ENCODE measurements at places on chromosomes 1 and 21.

- DNase-seq, result no peak
These were observed 2.6 kb downstream of the OR10T2 start for GRCh38 chr1:158396646-158397045.

GRCh38 chr1:8563944-8564537 lies 246.1 kb downstream of the SLC45A1 start:
- DNase-seq, result no peak

DNA sequence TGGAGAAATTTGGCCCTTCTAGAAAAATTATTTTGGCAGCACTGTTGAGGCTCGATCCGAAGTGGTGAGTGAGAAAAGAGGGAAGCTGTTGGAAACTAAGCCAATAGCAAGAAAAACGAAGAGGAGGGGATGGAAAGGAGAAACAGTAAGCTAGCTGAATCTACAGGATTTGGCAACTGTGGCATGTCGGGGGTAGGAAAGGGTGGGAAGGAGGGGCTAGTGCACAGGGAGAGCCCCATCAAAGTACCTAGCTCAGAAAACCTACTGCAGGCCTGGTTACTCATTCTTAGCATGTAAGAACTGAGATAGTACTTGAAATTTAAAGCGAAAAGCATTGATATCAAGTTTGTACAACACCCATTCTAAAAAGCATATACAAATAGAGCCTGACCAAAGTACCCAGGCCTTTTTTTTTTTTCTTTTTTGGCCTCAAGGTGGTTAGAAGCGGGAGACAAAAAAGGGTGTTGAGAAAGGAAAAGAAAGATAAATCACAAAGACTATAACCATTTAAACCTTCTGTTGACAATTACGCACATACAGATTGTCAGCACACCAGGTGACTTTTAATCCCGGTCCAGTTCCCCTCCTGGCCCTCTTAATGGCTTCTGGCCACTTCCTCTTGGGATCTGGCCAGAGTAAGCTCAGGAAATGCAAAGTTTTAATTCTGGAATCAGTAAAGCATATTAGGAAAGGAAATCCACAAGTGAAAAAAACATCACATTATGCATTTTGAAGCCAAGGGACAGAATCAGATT lies 50.4 kb downstream of the SLC16A1 start:
- no peak for DNase-seq

DNA sequence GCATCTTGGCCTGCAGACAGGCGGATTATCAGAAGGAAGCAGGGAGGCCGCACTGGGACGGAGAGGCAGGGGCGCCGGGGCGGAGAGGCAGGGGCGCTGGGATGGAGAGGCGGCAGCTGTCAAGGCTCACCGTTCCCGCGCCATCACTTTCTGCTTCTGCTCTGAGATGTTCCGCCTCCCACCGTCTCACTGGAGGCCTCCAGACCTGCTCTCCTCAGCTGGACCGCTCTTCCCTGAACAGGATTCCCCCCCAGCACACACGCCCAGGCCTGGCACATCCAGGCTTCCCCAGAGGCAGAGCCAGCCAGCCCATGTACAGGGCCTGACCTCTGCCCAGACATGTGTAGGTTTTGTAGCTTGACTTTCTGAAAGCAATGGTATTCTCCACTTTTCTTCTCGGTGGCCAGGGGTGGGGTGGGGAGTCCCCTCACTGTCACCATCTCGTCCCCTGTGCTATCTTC lies 84.1 kb downstream of the RIPK4 start:
- no peak for DNase-seq

DNA sequence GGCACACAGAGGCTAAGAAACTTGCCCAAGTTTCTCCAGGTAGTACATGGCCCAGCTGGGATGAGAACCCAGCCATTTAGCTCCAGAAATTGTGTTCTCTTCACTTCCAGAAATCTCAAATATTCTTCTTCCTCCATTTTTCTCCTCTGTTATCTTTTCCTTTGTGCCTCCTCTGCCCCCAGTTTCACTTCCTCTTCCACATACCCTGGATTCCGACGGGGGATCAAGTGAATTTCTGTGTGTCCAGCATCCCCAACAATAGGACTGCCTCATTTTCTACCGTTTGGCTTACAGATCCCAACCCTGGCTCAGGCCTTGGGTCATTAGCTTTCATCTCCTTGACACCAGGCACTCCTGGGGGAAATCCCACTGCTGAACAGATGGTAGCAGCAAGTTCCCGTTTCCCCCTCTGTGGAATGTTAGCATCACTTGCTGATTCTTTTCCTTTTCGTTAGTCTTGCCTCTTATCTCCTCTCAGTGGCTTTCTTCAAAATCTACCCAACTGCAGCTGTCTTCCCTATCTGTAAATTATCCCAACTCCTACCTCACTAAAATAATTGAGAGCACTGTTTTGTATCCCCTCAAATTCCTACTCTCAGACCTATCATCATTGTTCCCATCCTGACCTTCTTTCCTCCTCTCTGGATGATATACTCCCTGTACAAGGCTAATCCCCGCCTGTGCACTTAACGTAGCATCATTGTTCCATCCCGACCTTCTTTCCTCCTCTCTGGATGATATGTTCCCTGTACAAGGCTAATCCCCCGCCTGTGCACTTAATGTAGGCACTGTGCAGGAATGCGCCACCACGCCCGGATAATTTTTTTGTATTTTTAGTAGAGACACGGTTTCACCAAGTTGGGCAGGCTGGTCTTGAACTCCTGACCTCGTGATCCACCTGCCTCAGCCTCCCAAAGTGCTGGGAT lies 36.5 kb downstream of the SCCPDH start:
- no peak for DNase-seq

GRCh38 chr1:23838401-23838866 lies 13.2 kb upstream of the HMGCL start:
- peak; percentile 62 for DNase-seq

GRCh38 chr1:36323636-36324352 lies at the start of gene EVA1B:
EVA1B (minus strand) TSS chr1:36323645; CDS start chr1:36323037, 608 bp downstream.
- peak; percentile 34 for DNase-seq

DNA sequence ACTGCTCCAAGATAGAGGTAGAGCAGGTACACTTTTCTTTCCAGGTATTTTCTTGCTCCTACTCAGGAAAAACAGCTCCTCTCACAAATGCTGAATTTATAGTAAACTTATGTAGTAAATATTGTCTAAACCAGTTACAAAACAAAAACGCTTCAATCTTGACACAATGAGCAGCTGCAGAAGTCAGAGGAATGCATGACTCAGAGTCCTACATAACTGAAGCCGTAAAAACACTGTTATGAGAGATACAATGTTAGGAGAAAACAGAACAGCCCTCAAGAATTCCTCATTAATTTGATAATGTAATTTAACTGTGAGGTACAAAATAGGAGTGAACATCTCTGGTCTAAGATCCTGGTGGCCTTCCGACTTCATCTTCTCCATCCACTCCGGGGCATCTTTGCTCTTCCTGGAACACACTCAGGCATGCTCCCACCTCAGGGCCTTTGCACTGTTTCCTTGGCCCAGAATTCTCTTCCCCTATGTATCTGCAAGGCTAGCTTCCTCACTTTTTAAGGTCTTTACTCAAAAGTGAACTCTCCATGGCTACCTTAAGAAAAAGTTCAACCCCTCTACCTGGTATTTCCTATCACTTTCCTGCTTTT lies 138.5 kb downstream of the SLC45A1 start:
- DNase-seq, result no peak

DNA sequence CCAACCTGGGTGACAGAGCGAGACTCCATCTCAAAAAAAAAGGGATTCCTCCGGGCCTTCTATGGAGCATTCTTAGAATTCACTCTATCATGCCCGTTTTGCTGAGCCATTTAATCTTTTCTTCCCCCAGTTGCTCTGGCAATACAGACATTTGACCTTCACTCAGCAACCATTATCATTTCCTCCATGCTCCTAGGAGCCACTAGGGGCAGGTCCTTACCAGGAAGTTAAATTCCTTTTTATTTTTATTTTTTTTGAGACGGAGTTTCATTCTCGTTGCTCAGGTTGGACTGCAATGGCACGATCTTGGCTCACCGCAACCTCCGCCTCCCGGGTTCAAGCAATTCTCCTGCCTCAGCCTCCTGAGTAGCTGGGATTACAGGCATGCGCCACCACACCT lies 9.7 kb upstream of the CGN start:
- no peak for DNase-seq

DNA sequence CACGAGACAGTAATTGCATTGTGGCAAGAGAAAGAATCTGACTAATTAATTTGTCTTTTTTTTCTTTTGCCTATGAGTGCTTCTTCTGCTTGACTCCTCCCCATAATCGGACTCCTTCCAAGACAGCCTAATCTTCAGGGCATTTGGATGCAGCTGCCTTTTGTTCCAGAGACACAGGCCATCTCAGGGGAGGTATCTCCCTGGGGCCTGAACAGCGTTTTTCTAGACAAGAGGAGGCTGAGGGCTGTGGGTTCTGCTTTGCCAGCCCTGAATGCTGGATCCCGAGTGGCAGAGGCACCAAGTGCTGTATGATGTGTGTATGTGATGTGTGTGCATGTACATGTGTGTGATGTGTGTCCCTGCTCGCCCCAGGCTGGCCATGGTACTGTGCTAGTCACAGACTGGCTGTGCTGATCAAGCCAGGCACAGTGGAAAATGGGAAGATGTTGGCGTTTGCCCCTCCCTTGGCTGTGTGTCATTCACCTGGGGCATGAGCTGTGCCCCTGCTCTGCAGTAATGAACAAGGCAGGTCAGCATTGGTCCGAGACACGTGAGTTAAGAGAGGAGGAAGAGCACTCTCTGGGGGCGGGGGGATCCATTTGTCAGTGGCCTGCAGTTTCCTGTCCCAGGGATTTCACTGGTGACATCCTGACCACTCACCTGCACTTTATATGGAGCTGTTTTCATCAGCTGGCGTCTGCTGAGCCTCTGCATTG lies 77.2 kb downstream of the ADARB1 start:
- DNase-seq, result no peak

- DNase-seq, result no peak
These were observed 8.9 kb downstream of the PAX7 start for GRCh38 chr1:18639368-18640055.

GRCh38 chr1:211830328-211831142 lies at the start of gene LPGAT1:
LPGAT1 (minus strand) TSS chr1:211830763; CDS start chr1:211829296, 1,467 bp downstream.
- peak; percentile 59 for DNase-seq

DNA sequence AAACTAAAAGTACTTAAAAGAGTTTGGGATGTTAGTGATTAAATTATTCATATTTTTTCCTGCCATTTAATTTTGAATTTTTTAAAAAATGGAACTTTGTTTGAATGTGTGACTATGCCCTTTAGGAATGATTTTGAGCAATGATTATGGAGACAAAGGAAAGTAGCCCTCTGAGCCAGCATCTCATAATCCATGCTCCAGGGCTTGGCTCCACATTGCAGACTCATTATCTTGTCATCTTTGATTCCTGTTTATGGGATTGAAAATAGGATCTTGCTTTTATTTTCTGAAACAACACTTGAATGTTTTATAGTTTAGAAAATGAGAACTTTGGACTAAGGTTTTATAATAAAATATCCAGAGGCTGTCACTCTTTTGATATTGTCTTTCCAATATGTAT lies 14.5 kb downstream of the AXDND1 start:
- no peak for DNase-seq

GRCh38 chr1:50208756-50209155 lies 100.0 kb downstream of the ELAVL4 start:
- no peak for DNase-seq

- no peak for DNase-seq
These were observed 3.7 kb downstream of the E2F2 start for GRCh38 chr1:23527366-23527765.

DNA sequence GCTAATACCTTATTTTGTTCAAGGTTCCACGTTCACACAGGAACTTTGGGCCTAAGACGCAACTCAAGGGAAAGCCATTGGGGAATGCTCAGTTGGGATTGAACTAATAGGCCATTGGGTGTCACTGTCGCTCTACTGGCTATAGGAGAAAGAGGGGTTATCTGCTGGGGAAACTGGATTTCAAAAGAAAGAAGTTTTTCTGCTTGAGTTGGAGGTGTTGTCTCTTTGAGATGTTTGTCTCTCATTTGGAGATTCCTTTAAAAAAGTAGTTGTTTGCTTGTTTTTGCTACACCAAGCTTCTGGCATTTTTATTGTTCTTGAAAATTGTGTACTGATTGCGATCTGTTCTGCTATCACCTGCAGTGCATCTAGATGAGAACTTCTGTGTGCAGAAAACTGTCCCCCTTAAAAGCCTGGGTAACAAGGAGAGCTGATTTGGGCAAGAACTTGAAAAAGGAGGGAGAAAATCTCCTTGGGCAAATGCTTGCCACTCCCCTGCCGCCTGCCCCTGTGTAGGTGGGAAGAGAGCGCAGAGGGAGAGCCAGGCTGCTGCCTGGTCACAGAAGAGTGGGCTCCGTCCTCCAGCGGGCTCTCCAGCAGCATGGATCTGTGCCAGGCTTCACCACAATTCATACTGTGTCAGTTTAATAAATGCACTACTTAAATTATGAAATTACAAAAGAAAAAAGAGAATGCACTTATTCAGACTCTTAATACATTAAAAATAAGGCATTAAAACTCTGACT lies 39.9 kb downstream of the PEX14 start:
- no peak for DNase-seq

DNA sequence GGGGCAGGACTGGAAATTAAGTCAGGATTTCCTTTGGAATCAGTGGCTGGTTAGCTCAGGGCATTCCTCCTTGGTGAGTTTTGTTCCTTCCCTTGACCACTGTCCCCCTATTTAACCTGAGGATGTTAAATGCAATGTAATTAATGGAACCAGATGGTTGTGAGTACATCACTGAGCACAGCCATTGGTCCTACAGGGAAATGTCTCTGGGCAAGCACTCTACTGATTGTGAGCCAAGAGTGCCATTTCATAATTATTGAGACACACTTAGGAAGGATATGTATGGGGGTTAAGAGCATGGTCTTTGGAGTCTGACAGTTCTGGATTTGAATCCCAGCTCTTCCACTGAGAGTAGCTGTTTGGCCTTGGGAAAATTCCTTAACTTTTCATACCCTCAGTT lies 74.4 kb downstream of the SPAG17 start:
- no peak for DNase-seq

- no peak for DNase-seq
These were observed 4.8 kb downstream of the UMODL1 start for GRCh38 chr21:42075686-42076471.

GRCh38 chr1:200364091-200364759 lies 45.6 kb downstream of the ZNF281 start:
- no peak for DNase-seq

All from effector CD4-positive, alpha-beta T cell (primary cell).